ENCODE measurements at places on chromosomes 4 and X. TPM values are rescaled to one million over a fixed set of nuclear protein-coding genes. Genes with fewer than 3 reads are reported as not detected.

- no peaks in the 10 kb centered on the region for H3K27me3 ChIP-seq
- no peak overlapping the region for H3K27ac ChIP-seq
- H3K4me1 ChIP-seq = no peaks in the 10 kb centered on the region
- no peak overlapping the region for H3K4me3 ChIP-seq
- DNase-seq = no peak
- H3K36me3 ChIP-seq = no peaks in the 10 kb centered on the region
Observed at GRCh38 chr4:121706595-121707021, 9.8 kb upstream of the ANXA5 start.

The WDFY3 gene
- 50.8 TPM for total RNA-seq

- no peaks in the 10 kb centered on the region for H3K27me3 ChIP-seq
- H3K4me3 ChIP-seq = no peak overlapping the region
- H3K4me1 ChIP-seq = no peaks in the 10 kb centered on the region
- no peaks in the 10 kb centered on the region for H3K36me3 ChIP-seq
- DNase-seq = no peak
Observed at GRCh38 chr4:76968937-76969336, 19.4 kb downstream of the SEPTIN11 start.

DNA sequence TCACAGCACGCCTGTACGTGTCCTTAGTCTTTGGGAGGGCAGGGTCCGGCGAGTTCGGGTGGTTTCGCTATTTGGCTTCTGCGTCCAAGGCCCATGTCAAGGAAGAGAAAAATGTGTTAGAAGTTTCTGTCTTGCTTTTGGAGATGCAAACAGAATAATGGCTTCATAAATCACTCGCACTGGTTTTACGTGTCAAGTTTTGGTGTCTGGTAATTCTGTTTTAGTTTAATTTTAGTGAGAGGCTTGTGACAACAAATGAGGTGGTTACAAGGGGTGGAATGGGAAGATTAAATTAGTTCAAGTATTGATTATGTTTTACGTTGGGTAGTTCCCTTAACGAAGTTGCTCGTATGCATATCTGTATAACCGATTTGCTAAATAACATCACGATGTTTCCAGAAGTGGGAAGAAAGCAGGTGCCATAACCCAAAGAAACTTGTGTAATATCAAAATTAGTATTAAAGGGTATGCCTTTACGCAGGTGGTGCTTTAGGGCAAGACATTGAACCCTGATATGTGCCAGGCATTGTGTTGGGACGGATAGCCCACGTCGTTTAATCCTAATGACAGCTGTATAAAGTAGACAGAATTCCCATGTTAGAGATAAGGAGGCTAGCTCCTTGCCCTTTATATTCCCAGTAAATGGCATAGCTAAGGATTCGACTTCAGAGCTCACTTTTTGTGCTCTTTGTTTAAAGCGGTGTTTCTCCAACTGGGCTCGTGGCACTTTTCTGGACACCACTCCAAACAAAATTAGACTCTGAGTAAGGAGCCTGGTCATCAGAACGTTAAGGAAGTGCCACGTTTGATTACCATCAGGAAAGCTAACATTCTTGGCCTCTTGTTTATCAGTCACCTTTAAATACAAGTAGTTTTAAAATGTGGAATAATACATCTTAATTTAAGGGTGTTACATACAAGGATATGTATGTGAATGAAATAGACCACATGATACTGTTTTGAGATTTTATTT, 843 bp downstream of the RPL34 start:
- peak overlapping the region; percentile 79 for H3K27ac ChIP-seq
- H3K27me3 ChIP-seq = no peaks in the 10 kb centered on the region
- peaks cover 6% of the 10 kb centered on the region for H3K4me1 ChIP-seq

The SLC25A31 gene
- total RNA-seq = not detected

The NDST3 gene
- not detected for total RNA-seq

GRCh38 chr4:175905925-175906324, 93.9 kb upstream of the GPM6A start:
- no peaks in the 10 kb centered on the region for H3K27me3 ChIP-seq
- DNase-seq = no peak
- no peaks in the 10 kb centered on the region for H3K4me1 ChIP-seq
